ENCODE measurements at places on chromosomes 2 and 18.

DNA sequence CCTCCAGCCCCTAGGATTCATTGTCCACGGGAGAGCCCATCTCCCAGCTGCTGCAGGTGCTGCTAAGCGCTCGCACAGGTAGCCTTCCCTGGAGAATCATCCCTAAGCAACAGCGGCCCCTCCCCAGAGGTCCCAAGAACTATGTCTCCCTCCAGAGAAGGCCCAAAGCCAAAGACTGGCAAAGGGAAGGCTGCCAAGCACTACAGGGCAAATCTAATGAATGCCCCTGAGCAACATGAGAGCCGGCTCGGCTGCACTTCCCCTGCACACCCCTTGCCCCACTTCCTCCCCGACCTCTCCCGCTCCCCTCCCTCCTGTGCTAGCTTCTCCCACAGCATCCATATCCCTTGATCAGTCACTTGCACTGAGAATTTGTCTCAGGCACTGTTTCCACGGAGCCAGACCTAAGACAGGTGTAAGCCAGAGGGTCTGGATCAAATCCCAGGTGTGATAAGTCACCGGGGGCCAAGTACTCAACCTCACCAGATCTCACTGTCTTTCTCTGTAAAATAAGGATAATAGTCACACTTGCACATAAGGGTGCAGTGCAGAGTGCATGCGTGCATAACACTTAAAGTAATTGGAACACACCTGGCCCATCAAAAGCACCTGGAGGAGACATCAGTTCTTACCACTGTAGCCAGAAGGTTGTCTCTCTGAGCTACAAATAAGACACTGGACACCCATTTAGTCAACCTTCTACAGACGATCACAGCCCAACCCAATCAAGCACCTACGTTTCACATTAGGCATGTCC lies 20.1 kb upstream of the COL6A3 start:
- no peak for DNase-seq

- no peak for DNase-seq
These were observed 90.0 kb upstream of the NYAP2 start for GRCh38 chr2:225309516-225309915.

DNA sequence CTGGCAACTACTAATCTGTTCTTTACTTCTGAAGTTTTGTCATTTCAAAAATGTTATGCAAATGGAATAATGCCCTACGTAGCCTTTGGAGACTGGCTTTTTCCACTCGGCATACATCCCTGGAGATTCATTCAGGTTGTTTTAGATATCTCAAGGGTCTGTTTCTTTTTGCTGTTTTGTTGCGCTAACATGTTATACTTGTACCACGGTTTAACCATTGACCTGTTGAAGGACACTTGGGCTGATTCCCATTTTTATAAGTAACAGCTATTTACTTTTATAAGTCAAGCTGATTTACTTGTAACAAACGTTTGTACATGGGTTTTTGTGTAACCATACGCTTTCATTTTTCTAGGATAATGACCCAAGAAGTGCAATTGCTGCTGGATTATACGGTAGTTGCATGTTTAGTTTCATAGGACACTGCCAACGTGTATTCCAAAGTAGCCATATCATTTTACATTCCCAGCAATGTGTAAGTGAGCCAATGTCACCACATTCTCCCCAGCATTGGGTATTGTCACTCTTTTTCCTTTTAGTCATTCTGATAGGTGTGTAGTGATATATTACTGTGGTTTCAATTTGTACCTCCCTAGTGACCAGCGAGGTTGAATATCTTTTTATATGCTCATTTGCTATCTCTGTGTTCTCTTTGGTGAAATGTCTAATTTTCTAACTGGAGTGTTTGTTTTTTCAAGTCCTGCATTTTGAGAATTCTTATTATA lies 36.5 kb upstream of the STAT4 start:
- no peak for DNase-seq

GRCh38 chr2:211709389-211709788 lies 829.2 kb downstream of the ERBB4 start:
- DNase-seq, result peak; percentile 1

DNA sequence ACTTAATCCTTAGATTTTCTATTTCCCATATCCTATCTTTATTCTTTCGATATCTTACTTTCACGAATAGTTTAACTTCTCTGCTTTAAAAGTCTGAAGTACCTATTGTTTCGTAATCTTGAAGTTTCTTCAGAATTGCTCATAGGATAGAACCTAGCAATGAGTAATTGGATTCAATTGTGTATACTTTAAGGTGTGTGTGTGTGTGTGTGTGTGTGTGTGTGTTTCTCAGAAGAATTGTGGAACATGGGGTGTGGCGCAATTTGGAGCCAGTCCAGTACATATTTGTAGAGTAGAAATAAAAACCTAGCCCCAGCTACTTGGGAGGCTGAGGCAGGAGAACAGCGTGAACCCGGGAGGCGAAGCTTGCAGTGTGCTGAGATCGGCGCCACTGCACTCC lies 897.6 kb downstream of the BCL11A start:
- no peak for DNase-seq

DNA sequence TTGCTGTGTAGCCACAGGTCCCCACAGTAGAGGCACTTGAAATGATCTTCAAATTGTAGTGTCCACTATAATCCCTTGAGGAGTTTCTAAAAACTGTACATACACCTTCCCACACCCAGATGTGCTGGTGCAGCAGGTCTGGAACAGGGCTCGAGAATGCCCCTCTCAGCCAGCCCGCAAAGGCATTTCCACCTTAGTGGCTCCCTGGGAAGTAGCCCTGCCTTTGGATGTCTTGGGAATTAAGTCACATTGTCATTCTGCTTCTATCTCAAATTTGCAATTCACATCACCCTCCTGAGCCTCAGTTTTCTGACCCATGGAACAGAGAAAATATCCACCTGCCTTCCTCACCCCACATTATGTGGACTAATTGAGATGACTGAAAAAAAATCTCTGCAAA lies 44.3 kb upstream of the TCF7L1 start:
- DNase-seq, result no peak

GRCh38 chr2:69344305-69344704 lies 42.7 kb downstream of the GFPT1 start:
- no peak for DNase-seq

DNA sequence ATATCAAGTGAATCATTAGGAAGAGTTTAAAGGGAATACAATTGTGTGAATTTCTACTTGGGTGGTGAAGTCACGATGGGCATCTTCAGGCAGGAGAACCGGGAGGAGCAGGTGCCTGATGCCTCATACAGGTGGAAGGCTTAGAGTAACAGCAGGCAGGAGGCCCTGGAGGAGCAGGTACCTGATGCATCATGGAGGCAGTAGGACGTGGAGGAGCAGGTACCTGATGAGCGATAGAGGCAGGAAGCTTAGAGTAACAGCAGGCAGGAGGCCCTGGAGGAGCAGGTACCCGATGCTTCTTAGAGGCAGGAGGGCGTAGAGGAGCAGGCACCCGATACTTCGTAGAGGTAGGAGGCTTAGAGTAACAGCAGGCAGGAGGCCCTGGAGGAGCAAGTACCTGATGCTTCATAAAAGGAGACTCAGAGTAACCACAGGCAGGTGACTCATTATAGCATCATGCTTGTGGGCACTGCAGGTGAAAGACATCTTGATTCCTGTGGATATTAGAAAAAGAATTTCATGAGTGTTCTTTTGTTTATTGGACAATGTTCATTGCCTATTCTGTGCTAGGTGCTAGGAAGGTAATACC lies 133.9 kb downstream of the ATP9B start:
- DNase-seq, result no peak

- no peak for DNase-seq
These were observed 10.8 kb downstream of the SMARCAL1 start for GRCh38 chr2:216423071-216423470.

GRCh38 chr2:70703900-70704549 lies 64.0 kb downstream of the ADD2 start:
- DNase-seq, result no peak

GRCh38 chr18:63859781-63860475 lies 27.6 kb upstream of the SERPINB2 start:
- peak; percentile 37 for DNase-seq

DNA sequence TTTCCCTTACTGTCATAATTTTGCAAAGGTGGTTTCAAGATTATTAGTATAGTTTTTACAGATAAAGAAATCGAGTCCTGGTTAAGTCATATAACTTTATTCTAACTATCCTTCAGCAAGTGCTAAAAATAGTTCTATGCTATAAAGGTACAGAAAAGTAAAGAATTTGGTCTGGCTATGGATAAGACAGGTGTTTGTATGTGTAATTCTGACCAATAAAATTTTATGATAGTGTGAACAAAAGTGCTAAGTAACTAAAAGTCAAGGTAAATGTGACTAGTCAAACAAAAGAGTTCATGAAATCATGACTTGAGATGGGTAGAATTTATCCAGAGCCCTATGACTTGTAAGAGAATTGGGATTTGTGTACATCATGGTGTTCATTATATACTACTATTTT lies 140.7 kb downstream of the COMMD1 start:
- DNase-seq, result no peak

DNA sequence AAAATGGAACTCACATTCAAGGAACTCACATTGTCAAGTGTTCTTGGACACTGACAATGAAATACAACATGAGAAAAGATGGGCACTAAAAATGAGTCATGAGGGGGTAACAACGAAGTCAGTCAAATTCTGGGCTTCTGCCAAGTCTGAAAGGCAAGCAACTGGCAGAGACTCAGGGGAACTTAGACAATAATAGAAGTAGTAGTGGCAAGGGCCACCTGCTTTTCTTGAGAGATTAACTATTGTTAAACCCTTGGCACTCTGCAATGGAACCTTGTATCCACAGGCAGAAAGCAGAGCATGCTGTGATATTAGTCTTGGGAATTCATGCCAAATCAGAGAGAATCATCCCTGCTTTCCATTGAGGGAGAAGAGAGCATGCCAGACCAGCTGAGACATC lies 382.6 kb upstream of the CDH2 start:
- DNase-seq, result no peak

- no peak for DNase-seq
These were observed 48.3 kb upstream of the STK17B start for GRCh38 chr2:196219671-196220070.

- no peak for DNase-seq
These were observed 39.5 kb upstream of the TACR1 start for GRCh38 chr2:75238670-75239330.

DNA sequence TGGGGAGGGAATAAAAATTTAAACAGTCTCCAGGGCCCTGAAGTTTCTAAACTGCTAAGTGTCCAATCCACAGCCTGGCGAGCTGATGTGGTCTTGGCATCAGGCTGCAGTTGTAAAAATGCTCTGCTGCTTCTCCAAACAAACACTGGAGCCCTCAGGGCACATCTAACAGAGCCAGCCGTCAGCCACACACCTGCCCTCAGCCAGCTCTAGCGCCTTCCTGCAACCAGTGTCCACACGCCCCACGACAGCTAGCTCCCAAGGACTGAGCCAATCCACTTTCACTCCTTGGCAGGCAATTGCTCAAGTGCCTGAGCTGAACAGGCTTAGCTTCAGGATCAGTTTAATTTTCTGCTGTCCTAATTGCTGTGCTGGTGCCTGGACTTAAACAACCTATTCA lies 446.4 kb upstream of the RAB12 start:
- no peak for DNase-seq

DNA sequence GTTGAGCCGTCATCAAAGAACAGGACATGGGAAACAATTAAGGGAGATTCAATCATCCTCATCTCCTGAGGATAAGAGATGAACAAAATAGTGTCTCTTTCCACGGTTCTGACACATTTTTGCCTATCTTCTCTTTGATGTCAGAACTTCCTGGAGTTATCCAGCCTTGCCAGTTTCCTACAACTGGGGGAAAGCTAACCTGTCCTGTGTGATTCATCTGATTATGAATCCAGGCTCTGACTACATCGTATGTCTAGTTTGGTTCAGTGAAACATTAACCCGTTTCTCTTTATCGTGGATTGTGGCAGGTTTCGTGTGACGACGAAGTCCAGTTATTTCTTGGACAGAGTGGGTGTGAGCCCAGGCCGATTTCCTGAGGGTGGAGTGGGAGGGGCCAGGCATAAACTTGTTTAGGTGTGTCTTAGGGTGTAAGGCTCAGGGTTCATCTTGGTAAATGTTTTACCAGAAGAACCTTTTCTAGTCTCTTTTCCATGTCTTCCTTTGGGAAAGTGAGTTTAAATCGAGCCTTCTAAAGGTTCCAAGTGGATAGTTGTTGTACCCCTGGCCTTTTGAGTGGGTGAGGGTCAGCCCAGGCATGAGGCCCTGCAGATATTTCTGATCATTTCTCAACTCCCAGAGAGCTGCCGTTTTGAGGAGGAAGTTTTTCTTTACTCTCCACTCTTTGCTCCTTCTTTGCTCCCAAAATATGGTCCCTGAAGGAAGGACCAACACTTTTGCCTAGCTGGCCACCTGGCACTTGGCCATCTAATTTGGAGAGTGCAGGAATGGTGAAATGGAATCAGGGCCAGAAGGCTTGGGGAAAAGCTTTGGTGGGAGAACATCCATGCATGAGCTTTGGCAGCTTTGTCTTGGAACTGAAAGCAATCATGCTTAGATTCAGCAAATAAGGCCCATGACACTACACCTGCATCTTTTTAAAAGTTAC lies 50.4 kb upstream of the FZD5 start:
- no peak for DNase-seq

- DNase-seq, result no peak
These were observed 73.8 kb downstream of the TFCP2L1 start for GRCh38 chr2:121211251-121211650.

- no peak for DNase-seq
These were observed 45.1 kb downstream of the GPD2 start for GRCh38 chr2:156481312-156481711.

DNA sequence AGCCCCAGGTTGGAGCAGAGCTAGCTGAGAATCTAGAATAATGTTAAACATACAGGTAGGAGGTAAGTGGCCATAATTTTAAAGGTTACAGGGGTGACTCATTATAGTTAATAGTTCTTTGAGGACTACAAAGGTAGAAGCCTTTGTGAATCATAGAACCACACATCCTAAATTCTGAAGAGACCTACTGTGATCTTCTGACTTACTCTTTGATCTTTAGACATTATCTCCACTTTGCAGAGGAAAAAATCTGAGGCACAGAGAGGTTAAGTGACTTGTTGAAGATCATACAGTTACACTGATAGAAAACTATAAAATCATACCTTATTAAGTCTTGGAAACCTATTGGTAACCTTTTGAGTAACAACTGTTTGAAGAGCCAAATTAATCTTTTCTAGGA lies 1051.3 kb upstream of the NRXN1 start:
- no peak for DNase-seq

DNA sequence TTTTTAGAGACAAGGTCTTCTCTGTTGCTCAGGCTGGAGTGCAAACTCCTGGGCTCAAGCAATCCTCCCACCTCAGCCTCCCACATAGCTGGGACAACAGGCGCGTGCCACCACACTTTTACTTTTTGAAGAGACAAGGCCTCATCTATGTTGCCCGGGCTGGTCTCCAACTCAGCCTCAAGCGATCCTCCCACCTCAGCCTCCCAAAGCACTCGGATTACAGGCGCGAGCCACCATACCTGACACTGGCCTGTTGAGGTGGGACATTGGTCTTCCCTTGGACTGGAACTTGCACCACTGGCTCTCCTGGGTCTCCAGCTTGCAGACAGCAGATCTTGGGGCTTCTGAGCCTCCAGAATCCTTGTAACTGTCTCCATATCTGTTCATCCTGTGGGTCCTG lies 75.6 kb downstream of the NDUFA10 start:
- no peak for DNase-seq

GRCh38 chr2:112927745-112928144 lies 16.8 kb downstream of the IL37 start:
- no peak for DNase-seq
